ENCODE measurements at places on chromosomes 1 and 21.

GRCh38 chr1:10057343-10057742, 24.6 kb downstream of the UBE4B start:
- no peak for DNase-seq

- no peak for DNase-seq
Observed at GRCh38 chr1:9376430-9376829, 83.7 kb downstream of the SPSB1 start.

DNA sequence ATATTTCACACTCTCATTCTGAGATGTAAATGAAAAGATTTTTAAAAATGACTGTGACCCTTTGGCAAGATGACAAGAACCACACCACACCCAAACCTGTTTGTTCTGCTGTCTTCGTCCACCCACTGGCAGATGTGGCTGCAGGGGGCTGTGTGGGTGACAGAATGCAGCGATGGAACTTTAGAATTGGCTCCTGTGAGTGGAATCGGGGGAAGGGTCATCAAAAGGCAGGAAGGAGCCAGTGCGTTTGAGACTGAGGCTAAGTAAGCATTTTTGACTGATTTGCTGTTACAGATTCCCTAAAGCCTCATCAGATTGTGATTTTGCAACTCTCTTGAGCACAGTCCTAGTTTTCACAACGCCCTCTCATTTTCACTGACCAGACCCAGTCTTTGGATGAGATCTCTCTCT, 111.2 kb upstream of the ADGRL2 start:
- DNase-seq, result no peak

DNA sequence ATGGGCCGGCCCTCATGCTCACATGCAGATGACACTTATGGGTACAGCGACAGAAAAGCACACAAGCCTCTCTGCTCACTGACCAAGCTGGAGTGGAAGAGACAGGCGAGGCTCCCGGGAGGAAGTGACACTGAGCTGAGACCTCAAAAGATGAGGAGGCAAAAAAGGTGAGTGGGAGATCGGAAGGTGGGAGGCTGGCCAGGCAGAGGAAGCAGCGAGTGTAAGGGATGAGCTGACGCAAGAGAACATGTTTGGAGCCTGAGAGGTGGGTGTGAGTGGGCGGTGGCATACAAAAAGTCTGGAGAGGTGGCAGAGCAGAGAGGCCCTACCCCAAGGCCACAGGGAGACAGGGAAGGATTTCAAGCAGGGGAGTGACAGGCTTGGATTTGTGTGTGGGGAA, 18.2 kb upstream of the CDCP2 start:
- DNase-seq, result no peak

- peak; percentile 26 for DNase-seq
Observed at GRCh38 chr1:109788695-109789521, 25.2 kb upstream of the EPS8L3 start.

- no peak for DNase-seq
Observed at GRCh38 chr1:28160782-28161266, 15.7 kb downstream of the PTAFR start.

DNA sequence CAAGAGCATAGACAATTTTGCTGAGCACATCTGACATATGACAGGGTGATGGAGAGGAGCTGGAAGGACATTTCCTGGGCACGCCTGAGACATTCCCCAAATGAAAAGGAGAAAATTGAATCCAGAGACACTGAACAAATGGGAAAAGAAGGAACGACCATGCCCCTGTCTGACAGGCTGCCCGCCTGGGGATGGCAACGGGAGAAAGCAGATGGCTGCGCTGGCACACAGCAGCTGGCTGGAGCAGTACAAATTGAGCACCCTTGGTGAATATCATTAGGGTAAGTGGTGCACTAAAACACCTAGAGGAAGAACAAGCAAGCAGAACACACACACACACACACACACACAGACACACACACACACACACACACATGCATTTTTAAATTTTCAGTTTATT, 174.3 kb upstream of the DUSP10 start:
- DNase-seq, result no peak
